LoVo (cell line): ENCODE measurements at places on chromosomes 1 and 21.

GRCh38 chr1:185727726-185728125, 6.5 kb upstream of the HMCN1 start:
- no peak for DNase-seq

DNA sequence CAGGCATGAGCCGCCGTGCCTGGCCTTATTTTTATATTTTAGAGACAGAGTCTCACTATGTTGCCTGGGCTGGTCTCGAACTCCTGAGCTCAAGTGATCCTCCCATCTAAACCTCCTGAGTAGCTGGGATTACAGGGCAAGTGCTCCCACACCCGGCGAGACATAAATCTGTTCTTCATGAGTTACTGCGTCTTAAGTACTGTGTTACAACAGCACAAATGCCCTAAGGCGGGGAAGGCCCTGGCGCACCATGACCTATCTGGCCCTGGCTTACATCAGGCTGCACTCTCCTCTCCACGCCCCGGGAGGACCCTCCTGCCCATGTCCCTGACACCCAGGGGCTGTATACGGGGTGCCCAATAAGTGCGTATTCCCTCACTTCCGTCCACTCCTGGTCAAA, 4.3 kb downstream of the GPR153 start:
- DNase-seq = no peak

- DNase-seq = no peak
Measured at GRCh38 chr1:29383746-29384371, 147.5 kb downstream of the PTPRU start.

GRCh38 chr1:235102993-235103411, 25.6 kb downstream of the TOMM20 start:
- DNase-seq = no peak

- DNase-seq = no peak
Measured at GRCh38 chr1:48341221-48341620, 118.7 kb downstream of the SLC5A9 start.

- DNase-seq = no peak
Measured at GRCh38 chr1:167723707-167724323, 2.0 kb downstream of the MPZL1 start.

GRCh38 chr1:78095593-78095992, 49.8 kb downstream of the GIPC2 start:
- DNase-seq = no peak

GRCh38 chr1:81466961-81467360, 333.8 kb upstream of the ADGRL2 start:
- no peak for DNase-seq

DNA sequence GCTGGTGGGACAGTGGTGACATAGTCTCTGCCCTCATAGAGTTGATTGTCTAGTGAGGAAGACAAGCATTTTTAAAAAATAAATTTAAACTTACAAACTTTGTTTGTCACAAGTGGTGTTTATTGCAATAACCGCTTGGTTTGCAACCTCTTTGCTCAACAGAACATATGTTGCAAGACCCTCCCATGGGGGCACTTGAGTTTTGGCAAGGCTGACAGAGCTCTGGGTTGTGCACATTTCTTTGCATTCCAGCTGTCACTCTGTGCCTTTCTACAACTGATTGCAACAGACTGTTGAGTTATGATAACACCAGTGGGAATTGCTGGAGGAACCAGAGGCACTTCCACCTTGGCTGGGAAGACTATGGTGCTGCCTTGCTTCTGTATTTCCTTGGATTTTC, 58.4 kb downstream of the LAMC2 start:
- DNase-seq = no peak

GRCh38 chr1:1629430-1630190, 2.4 kb upstream of the MMP23B start:
- no peak for DNase-seq

DNA sequence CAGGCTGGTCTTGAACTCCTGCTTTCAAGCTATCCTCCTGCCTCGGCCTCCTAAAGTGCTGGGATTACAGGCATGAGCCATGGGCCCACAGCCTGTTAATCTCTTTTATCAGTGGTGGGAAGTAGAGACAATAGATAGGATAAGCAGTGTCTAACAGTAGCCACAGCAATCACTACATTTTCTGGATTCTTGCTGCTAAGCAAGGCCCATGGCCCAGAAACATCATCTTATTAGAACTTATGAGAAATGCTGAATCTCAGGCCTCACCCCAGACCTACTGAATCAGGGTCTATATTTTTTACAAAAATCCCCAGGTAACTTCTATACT, 29.7 kb downstream of the IGFN1 start:
- no peak for DNase-seq

GRCh38 chr1:234264832-234265231, 108.4 kb upstream of the COA6 start:
- DNase-seq = no peak

DNA sequence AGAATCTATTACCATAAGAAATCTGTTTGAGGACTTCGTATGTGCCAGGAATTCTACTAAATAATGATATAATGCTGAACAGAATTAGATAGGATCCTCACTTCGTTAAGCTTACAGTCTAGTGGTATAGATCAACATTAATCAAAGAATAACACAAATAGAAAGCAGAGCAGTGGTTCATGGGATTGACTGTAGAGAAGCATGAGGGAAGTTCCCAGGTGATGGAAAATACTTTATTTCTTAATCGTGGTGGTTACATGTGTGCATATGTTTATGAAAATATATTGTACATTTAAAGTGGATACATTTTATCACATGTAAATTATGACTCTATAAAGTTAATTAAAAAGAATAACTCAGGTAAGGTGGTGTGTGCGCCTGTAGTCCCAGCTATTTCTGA, 110.5 kb downstream of the OSBPL9 start:
- no peak for DNase-seq

GRCh38 chr1:205309741-205310140, 11.8 kb downstream of the NUAK2 start:
- DNase-seq = no peak

GRCh38 chr1:23424293-23425192, at the start of gene TCEA3:
TSS of gene TCEA3 (minus strand) at chr1:23424748. CDS start at chr1:23424633, 115 bp downstream.
- DNase-seq = no peak

DNA sequence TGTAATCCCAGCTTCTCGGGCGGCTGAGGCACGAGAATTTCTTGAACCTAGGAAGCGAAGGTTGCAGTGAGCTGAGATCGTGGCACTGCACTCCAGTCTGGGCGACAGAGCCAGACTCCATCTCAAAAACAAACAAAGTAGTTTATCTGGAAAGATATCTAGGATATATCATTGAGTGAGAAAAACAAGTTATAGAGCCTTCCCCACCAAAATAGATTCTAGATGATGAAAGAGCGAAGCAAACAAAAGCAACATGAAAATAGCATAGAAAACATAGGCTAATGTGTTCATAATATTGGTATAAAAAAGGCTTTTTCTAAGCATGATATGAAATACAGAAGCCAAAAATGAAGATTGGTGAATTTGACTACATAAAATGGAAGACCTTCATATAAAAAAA, 52.1 kb downstream of the ZFYVE9 start:
- DNase-seq = no peak

GRCh38 chr1:193680247-193680923, 494.0 kb upstream of the B3GALT2 start:
- no peak for DNase-seq

GRCh38 chr1:231702804-231703203, 76.2 kb downstream of the DISC1 start:
- no peak for DNase-seq

DNA sequence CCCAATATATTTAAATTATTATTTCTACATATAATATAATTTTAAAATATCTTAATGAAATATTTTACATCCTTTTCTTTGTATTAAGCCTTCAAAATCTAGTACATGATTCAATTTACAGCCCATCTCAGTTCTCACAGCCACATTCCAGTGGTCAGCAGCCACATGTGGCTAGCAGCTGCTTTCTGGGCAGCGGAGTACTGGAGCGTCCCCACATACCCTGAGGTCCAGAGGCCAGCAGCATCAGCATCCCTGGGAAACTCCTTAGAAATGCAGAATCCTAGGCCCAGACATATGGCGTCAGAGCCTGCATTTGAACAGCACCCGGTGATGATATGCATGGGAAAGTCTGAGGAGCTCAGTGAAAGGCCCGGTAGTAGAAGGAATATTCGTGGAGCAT, 8.6 kb upstream of the LHX4 start:
- no peak for DNase-seq

GRCh38 chr1:173127369-173128307, 76.9 kb upstream of the TNFSF18 start:
- no peak for DNase-seq

DNA sequence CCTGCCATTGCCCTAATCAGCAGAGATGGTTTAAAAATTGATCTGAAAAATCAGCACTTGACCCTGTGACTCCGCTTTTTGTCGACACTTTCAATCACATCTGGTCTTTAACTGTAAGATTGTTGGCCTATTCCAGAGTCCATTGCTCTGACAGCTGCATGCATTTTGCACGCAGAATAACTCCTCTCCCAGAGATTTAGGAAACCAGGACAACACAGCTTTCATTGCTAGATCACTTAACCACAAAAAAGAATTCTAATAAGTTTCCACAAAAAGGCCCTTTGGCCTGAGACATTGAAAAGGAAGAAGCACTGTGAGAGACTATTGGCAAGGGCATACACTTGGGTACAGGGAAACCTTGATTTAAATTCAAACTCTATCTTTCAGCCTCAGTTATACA, 373.1 kb downstream of the TGFB2 start:
- DNase-seq = no peak

DNA sequence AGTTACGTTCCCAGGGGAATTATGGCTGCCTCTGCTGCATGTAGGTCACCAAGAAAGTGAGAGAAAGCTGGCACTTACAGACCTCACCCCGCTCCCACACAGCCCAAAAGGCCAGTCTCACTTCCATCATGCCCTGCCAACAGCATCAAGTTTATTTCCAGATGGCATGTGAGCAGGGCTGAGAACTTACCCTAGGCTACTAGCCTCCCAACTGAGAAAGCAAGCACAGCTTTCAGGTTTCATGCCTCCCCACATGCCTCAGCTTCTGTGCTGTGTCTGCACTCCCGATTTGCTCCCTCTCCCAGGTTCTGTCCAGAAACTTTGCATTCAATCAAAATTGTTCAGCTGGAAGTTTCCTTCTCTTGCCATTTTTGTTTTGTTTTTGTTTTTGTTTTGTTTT, 59.1 kb upstream of the CRB1 start:
- no peak for DNase-seq

- no peak for DNase-seq
Measured at GRCh38 chr21:25831300-25831960, 96.7 kb downstream of the GABPA start.

DNA sequence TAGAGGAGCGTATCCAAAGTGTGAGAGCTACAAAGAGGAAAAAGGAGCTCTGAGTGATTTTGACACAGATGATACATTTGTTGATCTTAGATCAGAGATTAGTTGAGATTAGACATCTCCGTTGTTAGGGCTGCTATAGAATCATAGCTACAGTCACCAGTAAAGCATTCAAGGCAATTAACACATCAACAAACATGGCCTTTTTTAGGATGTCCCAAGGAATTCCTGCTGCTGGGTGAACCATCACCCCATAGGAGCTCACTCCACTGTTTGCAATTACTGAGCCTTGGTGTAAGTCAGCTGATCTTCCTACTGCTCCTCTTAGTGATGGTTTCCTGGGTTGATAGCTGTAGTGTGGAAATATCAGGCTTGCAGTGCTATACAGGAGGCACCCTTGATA, 6.7 kb upstream of the RSRP1 start:
- DNase-seq = no peak

DNA sequence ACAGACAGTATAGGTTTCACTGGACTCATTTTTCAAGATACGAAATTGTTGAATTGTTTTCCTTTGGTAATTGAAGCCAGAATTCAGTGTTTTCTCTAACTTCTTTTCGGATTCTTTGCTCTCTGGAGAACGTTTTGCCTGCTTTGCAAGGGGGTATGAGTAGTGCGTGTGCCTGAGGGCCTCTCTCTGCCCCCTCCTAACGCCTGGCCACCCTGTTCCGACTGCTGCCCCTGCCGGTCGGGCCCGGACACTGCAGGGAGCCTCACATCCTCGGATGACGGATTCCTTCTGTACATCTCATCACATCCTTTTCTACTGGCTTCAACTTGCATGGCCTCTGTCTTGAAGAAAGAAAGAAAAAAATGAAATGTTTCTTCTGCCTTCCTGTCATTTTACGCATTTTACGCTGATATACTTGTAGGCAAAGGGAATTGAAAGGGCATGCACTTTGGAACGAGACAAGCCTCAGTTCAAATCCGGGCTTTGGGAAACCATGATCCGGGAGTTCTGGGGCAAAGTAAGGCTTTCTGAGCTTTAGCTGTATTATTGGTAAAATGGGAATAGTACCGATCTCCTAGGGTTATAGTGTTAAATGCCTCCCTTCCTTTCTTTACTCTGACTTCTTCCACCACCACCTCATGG, 65.1 kb downstream of the DISC1 start:
- peak; percentile 2 for DNase-seq

GRCh38 chr1:67558449-67559193, 126.4 kb upstream of the GADD45A start:
- DNase-seq = no peak

GRCh38 chr1:159749630-159750029, 31.1 kb upstream of the DUSP23 start:
- DNase-seq = no peak

GRCh38 chr1:178870944-178871343, at the start of gene ANGPTL1:
TSS of gene ANGPTL1 (minus strand) at chr1:178871077. CDS start at chr1:178865776, 5,301 bp downstream.
- DNase-seq = no peak

- DNase-seq = no peak
Measured at GRCh38 chr1:104804147-104804546, 1054.4 kb downstream of the AMY1C start.

GRCh38 chr1:153842006-153842471, 66.8 kb downstream of the SLC27A3 start:
- DNase-seq = no peak

- no peak for DNase-seq
Measured at GRCh38 chr1:237244778-237245177, 202.8 kb downstream of the RYR2 start.

GRCh38 chr1:110627764-110628163, 21.6 kb upstream of the KCNA2 start:
- no peak for DNase-seq

DNA sequence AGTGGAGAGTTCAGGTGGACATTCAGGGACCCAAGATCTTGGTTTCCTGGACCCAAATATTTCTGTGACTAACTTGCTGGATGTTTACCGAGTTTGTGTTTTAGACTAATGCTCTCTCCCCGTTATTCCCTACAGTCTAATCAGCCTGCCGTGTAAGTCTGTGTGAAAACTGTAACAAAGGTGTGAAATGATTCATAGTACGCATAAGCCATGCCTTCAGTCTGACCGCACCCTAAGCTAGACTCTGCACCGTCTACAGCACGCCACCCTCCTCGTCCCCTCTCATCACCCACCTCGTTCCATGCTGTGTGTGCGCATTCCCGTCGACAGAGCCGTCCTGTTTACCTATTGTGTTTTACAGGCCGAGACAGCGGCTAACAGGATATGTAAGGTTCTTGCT, 50.5 kb downstream of the ACTN2 start:
- DNase-seq = no peak

GRCh38 chr21:37159053-37159776, 86.2 kb downstream of the TTC3 start:
- DNase-seq = no peak

- no peak for DNase-seq
Measured at GRCh38 chr1:235648407-235648907, 1.1 kb downstream of the GNG4 start.

GRCh38 chr1:178161516-178161915, 67.6 kb downstream of the RASAL2 start:
- no peak for DNase-seq

- DNase-seq = no peak
Measured at GRCh38 chr1:228891272-228892034, 156.2 kb downstream of the RHOU start.
